Stimulated activated CD8-positive, alpha-beta memory T cell treated with anti-CD3 and anti-CD28 coated beads, Interleukin-2, amount 100 ng/mL, for 1 hour (primary cell): ENCODE measurements at places on chromosomes 11 and 22.

GRCh38 chr22:19377565-19378343 is 53.8 kb downstream of the HIRA start:
- no peak for DNase-seq

DNA sequence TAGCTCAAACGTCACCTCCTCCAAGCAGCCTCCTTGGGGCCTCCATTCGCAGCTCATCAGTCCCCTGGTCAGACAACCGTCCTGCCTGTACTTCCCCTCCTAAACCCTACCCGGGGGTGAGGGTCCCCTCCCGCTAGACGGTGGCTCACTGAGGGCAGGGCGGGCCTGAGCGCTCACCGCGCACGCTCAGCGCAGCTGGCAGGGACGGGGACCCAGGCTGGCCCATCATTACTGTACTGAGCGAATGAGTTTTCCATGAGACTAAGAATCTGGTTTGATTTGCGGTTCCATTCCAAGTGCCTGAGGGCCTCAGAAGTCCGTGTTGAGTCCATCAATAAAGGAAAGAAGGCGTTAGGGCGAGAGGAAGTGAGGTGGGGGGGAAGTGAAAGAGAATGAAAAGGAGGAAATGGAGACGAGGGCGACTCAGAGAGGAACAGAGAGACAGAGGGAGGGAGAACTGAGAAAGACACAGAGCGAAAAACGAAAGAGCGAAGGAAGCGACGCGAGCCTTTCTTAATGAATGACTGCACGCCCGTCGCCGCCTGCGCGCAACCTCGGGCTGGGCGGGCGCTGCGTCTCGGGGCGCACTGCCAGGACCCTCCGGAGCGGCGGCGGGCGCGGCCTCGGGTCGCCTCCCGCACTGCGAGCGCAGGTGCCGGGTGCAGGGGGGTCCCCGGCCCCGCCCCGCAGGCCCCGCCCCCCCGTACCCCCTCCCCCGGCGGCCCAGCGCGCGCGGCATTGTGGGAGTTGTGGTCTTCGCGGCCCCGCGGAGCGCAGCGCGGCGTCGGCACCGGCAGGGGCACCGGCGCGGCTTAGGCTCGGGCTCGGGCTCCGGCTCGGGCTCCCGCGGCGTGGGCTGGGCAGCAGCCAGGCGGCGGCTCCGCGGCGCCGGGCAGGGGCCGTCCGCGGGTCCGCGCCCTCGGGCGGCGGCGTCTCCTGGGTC is at the start of gene ASPHD2:
Gene ASPHD2 (plus strand): TSS at position 746 of the 943 bp plus-strand sequence. CDS start 4,356 bp downstream, outside the sequence.
- DNase-seq, result peak; percentile 69

GRCh38 chr11:9974375-9974774 is 310.5 kb downstream of the SWAP70 start:
- no peak for DNase-seq

DNA sequence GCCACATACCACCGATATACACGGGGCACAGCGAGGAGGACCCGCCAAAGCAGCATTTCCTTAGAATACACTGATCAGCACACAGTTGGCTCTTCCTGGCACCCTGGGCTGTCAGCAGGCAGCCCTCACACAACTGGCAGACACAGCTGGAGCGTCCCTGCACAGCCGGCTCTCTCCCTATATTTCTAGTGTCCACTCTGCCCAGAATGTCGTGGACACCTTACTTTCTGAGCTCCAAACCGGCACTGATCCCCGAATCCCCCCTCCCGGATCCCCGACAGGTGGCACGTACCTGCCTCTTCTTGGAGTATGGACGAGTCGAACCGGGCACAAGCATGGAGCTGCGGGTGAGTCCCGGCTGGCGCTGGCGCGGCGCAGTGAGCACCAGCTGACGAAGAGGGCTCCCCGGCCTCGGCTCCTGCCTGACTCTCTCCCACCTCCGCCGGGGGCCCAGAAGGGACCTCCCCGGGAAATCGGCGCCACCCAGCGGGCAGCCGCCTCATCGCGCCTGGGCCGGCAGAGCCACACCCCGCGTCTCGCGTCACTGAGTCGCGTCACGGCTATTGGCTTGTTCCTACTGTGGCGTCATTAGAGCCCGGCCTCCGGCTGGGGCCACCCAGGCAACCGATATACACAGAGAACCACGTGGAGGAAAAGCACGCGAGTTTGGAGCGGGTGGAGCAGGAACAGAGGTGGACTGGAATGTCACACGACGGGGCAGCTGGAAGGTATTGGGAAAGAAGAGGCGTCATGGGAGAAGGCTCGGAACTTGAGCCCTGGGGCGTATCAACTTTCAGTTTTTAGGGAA is at the start of gene USP2:
Gene USP2 (minus strand): TSS at position 510 of the 808 bp plus-strand sequence. CDS start 8,210 bp downstream, outside the sequence.
- DNase-seq, result peak; percentile 94

DNA sequence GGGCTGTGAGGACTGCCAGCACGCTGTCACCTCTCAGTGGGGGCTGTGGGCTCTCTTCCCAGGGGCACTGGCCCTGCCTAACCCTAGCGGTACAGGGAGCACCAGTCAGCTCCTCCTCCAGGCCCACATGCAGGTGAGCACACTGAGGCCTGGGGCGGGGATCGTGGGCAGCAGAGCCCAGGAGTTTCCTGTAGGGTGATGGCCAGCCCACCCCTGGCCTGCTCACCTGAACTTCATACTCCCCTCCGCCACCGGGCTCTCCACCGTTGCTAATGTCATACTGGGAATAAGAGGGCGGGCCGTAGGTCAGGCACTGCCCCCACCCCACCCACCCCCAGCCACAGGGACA is 10.0 kb upstream of the TREH start:
- DNase-seq, result no peak

DNA sequence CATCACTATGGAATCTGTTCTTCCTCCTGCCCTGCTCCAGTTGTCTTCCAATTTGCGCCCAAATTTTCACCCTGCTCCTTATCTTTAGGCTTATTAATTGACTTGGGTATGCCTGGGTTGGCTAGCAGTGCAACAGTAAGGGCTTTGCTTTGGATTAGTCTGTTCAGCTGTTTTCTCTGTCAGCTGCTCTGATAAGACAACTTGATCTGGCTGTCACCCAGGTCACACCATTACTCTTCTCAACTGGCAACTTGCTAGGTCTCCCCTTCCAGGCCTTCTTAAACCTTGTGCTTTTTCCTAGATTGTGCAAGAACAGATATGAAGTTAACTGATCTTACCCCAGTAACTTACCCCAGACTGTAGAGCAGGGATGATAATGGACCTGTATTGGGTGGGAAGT is 357.8 kb upstream of the LARGE1 start:
- DNase-seq, result no peak

GRCh38 chr22:46187862-46188261 is 37.5 kb downstream of the PPARA start:
- no peak for DNase-seq

DNA sequence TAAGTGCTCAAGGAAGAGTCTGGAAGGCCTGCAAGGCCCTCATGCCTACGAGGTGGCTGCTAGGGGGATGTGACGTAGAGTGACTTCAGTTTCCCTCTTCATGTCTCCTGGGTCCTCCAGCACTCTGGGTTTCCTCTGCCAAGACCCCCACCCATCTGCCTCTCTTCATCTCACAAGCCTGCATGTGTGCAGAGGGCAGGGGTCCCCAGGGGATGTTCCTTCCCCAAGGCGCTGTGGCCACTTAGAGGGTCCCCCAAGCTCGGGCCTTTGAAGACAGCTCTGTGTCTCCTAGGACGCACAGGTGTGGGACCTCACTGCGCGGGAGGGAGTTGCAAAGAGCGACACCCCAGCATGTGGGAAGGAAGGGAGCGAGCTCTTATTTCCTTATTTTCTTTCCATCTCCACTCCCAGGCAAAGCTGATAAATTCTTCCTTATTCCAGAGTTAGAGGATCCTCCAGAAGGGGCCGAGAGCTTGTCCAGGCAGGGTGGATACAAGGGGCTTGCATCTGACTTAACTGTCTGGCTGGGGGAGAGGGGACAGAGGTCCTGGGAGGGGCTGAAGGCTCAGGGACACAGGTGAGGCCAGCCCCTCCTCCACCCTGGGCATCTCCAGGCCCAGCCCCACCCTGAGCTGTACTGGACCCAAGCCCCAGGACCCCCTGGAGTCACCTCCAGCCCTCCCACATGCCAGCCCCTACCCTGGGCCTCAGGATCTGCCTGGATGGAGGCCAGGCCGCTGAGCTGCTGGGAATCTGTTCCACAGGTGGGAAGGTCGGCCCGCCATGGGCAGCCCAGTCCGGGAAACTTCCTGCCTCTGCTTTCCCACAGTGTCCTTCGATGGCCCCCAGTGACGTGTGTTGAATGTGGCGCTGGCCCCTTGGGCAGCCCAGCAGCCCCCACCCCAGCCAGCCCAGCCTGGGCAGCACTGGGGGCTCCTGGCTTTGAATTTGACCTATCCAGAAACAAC is 59.7 kb upstream of the KCNQ1OT1 start:
- DNase-seq, result no peak

- no peak for DNase-seq
Measured at GRCh38 chr22:39292031-39292462, 27.4 kb downstream of the RPL3 start.

DNA sequence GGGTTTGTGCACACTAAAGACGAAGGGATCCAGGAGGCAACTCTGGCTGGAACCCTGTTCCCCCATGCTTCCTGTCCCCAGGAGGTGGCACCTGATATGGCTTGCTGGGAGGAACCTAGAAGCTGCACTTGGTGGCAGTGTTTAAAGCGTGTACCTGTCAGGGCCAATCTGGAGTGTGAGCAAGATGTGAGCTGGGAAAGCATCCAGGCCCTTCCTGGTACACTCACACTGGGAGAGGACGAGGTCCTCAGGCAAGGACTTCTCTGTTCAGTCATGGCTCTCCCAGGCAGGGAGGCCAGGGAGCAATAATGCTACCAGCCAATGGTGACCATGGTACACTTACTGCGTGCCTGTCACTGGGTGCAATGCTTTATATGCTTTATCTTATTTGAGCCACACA is 130.7 kb upstream of the NECTIN1 start:
- DNase-seq, result no peak

DNA sequence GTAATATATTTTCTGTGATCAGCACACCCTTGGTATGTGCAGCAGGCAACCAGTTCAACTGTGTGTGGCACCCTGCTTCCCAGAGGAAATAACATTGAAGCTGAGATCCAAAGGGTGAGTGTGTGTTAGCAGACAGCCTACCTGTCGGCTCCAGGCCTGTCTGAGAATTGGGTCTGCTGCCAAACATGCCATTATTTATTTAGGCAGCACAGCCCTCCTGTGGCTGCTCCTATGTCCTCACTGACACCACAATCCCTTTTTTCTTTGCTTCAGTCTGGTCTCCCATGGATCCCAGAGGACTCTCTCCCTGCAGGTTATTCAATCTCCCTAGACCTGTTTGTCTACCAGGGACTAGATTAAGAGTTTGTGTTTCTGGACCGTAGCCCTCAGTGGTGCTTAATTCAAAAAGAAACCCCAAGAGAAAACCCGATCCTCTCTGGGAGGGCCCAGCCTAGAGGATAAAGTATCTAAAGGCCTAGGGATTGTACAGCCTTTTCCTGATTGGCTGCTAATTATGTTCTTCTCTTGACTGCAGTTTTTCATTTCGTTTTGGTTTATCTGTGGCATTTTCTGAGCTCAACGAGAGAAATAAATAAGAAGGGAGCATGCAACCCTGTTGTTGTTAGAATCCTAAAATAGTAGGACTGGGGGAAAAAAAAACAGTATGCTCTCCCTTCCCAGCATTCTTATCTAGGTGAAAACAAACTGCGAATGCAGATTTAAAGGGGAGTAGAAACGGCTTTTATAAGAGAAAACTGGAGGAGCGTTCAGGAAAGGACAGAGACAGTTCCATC is 24.1 kb downstream of the KCNE3 start:
- DNase-seq, result no peak

DNA sequence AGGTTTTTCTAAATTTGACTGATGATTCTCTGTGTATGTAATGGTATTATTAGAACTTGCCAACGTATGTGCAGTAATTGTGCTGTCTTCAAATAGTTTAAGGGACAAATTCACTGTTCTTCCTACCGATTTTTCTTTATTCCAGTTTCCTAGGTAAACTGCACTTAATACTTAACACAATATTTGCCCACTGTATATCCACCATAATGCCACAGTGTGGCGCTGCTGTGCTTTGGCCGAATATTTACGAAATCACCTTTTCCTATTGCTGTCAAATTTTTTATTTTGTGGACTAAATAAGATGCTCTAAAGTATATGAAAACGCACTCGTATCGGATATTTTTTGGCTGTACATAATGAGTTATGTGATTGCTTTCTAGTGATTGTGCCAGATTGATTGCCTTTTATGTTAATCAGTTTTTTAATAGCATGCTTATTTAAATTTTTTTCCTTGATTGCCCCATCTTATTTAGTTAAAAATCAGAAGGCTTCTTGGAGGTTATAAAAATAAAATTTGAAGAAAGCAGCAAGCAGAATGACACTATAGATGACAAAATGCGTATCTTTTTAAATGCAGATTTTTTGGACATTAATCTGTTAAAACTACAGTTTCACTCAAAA is 10.5 kb downstream of the AASDHPPT start:
- no peak for DNase-seq

GRCh38 chr11:118374729-118375128 is 15.3 kb downstream of the UBE4A start:
- DNase-seq, result no peak

GRCh38 chr11:66360406-66361073 is 11.0 kb downstream of the SLC29A2 start:
- no peak for DNase-seq

DNA sequence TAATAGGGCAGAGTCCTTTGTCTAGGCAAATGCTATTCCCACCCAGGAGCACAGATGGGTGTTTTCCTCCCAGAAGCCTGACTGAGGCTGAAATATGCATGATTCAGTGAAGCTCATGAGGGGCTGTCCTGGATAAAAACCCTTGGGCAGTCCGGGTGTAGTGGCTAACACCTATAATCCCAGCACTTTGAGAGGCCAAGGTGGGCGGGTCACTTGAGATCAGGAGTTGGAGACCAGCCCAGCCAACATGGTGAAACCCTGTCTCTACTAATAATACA is 48.6 kb upstream of the LMO2 start:
- no peak for DNase-seq

- DNase-seq, result no peak
Measured at GRCh38 chr11:12761029-12761428, 86.8 kb downstream of the TEAD1 start.

- no peak for DNase-seq
Measured at GRCh38 chr22:29434288-29434687, 4.1 kb upstream of the RFPL1 start.

- DNase-seq, result no peak
Measured at GRCh38 chr11:95920460-95921105, 3.3 kb downstream of the MTMR2 start.

GRCh38 chr22:28408709-28409108 is 270.9 kb downstream of the TTC28 start:
- no peak for DNase-seq

DNA sequence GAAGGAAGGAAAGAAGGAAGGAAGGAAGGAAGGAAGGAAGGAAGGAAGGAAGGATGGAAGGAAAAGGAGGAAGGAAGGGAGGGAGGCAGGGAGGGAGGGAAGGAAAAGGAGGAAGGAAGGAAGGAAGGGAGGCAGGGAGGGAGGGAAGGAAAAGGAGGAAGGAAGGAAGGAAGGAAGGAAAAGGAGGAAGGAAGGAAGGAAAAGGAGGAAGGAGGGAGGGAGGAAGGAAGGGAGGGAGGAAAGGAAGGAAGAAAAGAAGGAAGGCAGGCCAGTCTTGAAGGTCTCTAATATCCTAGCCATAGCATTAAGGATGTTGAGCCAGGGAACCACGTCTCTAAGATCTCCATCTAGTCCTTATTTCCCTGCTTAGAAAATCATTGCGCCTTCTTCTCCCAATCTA is 78.8 kb downstream of the TMPRSS5 start:
- no peak for DNase-seq
